ENCODE measurements at places on chromosomes 7 and 10.

- DNase-seq: no peak
These were observed 350.1 kb upstream of the COBL start for GRCh38 chr7:51666751-51667150.

DNA sequence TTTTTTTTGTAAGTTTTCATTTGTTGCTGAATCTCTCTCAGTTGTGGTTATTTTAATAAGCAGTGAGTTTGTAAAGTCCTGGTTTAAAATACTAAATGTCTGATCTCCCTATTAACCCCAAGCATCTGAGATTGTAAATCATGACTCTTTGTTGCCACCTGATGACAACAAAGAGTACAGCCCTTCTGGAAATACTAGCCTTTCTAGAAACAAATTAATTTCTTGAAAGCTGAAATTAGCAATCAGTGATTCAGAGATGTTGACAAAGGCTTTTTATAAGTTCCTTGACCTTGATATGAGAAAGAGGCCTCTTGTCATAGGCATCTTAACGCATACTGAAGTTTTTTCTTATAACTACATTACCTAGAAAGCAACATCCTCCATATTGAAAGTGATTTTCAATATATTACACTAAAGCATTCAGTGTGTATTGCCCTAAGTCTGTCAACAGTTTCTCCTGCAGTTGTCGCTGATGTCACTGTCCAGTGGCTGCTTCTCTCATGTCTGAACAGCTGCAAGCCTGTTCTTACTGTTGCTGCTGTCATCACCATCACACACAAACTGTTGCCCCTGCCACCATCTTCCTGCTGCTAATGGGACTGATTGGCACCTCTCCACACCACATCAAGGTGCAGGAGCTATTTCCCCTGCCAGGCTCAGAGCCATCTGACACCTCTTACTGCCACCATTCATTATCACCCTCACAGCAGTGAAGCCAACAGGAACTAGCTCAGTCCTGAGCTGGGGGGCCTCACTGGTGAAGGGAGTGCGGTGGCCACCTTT, 95.1 kb upstream of the LRGUK start:
- DNase-seq: peak; percentile 46

GRCh38 chr10:77417359-77417758, 220.2 kb downstream of the KCNMA1 start:
- DNase-seq: no peak

DNA sequence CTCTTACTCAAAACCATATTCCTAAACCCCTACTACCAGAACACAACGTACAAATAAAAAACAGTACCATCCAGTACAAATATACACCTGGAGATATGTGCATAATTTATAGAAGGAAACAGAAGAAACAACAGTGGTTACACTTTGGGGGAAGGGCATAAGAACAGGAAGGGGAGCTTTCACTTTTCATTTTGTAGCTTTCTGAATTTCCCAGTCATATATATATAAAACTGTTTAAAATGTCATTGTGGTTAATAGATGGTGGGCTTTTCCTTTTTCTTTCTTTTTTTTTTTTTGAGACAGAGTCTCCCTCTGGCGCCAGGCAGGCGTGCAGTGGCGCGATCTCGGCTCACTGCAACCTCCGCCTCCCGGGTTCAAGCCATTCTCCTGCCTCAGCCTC, 47.2 kb downstream of the MALSU1 start:
- no peak for DNase-seq

DNA sequence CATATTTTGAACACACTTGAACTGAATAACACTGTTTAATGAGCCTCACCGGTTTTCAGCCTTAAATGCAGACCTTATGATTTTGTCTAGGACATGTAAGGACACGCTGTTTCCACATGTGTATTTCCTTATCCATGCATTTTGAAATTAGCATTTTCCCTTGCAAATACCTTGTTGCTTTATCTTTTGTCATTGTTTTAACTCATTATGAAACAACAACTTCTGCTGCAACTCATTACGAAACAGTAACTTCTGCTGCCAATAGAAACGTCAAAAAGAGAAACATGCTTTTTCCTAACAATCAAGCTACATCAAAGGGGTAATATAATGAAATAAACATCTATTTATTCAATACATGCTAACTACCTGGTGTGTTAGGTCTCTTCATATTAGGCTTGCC, 322.0 kb downstream of the AGMO start:
- no peak for DNase-seq

- no peak for DNase-seq
These were observed 57.9 kb downstream of the GATA3 start for GRCh38 chr10:8112230-8112905.

DNA sequence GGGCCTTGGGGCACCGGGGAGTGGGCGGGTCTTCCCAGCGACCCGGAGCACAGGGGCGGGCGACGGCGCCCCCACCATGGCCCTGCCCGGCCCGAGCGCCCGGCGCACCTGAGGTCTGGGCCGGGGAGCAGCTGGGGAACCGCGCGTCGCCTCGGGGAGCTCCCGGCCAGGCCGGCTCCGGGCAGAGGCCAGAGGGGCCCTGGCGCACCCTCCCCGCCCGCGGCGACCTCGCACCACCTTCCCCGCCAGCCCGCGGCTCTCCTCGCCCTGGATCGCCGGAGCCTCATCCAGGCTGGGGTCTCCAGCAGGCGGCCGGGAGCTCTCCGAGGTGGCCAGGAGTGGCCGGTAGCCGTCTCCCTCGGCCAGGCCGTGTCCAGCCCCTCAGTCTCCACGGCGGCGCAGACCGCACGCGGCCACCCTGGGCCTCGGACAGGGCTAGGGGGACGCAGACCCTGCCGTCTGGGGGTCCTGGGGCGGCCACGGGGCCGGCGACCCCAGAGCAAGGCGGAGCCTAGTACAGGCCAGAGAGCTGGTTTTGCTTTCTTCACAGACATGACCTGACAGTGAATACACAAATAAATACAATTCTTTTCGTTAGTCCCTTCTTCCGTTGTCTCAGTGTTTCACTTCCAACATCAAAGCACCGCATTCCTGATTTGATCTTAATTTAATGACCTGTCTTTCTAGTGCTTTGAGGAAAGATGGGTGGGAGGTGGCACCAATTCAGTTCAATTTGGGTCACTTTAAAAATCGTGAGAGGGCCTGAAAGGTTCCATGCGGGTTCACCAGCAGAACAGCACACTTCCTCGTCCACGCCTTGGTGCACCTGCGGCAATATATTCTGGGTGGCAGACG, 356.9 kb downstream of the DNAJB6 start:
- DNase-seq: no peak

DNA sequence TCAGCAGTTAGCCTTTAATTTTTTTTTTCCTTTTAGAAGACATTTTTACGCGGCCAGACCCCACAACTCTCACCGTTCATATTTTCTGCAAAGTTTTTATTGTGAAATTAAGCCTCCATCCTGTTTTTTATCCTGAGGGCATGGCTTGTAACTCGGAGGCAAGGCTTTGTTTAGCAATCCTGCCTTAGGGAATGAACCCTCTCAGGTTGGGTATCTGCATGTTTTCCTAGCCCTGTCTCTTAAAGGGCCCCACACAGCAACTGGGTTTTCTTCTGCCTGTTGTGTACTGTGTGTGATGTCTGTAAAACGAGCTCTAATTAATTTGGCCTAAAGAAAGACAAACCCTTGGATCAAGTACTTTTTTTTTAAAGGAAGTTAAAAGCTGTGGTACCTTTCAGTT, 130.2 kb upstream of the COBL start:
- DNase-seq: no peak

All from left cardiac atrium (tissue), 4 donors.